Putamen (tissue), 1 donor: ENCODE measurements at places on chromosomes 7 and 10.

- no peak for DNase-seq
Measured at GRCh38 chr7:27868131-27868550, 128.2 kb downstream of the TAX1BP1 start.

DNA sequence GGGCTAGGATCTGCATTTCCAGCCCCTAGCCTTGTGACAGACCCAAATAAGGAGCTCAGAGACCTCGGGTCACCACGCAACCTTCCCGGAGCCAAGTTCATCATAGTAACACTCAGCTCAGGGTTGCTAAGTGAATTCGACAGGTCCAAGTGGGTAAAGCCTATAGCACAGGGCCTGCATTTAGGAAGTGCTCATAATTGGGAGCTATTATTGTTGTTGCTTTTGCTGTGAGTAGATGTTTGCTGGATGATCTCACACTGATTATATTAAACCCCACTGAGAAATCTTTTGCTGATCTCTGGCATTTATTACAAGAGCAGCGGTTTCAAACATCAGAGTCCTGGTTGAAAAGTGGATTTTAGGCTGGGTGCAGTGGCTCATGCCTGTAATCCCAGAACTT, 20.3 kb upstream of the SAR1A start:
- no peak for DNase-seq

DNA sequence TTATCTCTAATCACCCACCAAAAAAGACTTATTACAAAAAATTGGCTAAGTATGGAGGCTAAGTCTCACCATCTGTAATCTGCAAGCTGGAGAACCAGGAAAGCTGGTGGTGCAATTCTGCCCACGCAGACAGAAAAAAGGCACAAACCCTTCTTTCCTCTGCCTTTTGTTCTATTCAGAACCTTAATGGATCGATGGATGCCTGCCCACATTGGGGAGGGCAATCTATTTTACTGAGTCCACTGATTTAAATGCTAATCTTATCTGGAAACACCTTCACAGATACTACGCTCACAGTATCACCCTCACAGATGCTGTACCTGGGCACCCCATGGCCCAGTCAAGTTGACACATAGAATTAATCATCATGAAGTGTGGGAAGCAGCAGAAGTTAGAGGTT, 10.2 kb downstream of the IGFBP3 start:
- DNase-seq: no peak

DNA sequence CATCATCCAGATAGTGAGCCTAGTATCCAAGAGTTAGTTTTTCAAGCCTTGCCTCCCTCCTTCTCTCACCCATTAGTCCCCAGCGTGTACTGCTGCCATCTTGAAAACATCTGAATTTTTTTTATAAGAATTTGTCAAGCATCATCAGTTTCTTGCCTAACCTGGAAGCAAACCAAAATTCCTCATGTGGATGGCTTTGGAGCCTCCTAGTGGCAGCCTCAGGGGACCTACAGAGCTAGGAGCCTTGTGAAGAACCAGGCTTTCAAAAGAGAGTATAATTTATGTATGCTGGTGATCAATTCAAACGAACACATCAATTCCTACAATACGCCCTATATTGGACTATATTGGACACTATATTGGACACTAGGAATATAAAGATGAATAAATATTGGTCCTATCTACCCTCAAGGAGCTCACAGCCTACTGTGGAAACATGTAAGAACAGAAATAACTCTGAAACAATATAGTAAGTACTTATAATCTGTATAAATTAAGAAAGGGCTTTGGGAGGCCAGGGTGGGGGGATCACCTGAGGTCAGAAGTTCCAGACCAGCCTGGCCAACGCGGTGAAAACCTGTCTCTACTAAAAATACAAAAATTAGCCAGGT, 63.4 kb downstream of the HPSE2 start:
- DNase-seq: peak; percentile 28

GRCh38 chr7:113179313-113179712, 61.0 kb upstream of the SMIM30 start:
- DNase-seq: no peak

- DNase-seq: no peak
Measured at GRCh38 chr7:122312789-122313188, 8.2 kb upstream of the FEZF1 start.

GRCh38 chr7:786472-787255, 45.6 kb upstream of the SUN1 start:
- DNase-seq: peak; percentile 22

- no peak for DNase-seq
Measured at GRCh38 chr7:150415161-150416153, 35.0 kb upstream of the GIMAP8 start.

- no peak for DNase-seq
Measured at GRCh38 chr10:59361663-59362143, 646 bp downstream of the FAM13C start.

GRCh38 chr7:72176875-72177274, 235.3 kb downstream of the CALN1 start:
- DNase-seq: no peak

GRCh38 chr7:80517282-80517747, 5.5 kb upstream of the GNAT3 start:
- no peak for DNase-seq

GRCh38 chr7:155586843-155587440, 40.6 kb upstream of the CNPY1 start:
- DNase-seq: no peak

GRCh38 chr7:156017916-156018700, 205.8 kb upstream of the SHH start:
- no peak for DNase-seq

DNA sequence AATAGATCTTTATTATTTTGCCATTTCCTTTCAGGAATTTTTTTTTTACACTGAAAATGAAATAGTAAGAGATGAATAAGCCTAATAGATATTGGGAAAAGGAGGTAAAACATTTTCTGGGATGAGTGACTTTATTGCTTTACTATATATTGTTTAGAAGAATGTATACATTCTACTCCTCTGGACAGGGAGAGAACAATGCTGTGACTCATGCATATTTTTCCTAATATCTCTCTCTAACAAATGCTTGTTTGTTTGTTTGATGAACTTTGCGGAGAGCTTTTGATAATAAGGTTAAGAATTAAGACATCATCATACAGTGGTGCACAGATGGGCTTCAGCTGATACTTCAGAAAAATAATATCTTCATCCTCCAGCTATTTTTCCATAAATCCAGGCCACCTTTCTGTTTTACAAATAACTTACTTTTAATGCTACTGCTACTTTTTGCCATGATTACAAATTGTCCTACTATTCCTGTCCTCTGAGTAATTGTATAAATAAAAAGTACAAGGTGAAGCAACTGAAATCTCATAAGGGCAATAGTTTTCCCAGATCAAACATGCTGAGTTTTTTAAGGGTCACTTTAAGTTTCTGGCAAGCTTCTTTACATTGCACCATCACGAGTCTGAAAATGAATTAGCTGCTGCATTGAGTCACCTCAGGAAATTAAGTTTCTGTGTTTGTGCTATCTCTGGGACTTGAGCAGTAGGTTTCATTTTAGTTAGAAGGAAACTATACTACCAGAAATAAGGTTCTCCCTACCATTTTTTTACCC, 207.3 kb upstream of the POT1 start:
- no peak for DNase-seq

GRCh38 chr10:101814466-101815071, 3.7 kb downstream of the OGA start:
- DNase-seq: no peak

DNA sequence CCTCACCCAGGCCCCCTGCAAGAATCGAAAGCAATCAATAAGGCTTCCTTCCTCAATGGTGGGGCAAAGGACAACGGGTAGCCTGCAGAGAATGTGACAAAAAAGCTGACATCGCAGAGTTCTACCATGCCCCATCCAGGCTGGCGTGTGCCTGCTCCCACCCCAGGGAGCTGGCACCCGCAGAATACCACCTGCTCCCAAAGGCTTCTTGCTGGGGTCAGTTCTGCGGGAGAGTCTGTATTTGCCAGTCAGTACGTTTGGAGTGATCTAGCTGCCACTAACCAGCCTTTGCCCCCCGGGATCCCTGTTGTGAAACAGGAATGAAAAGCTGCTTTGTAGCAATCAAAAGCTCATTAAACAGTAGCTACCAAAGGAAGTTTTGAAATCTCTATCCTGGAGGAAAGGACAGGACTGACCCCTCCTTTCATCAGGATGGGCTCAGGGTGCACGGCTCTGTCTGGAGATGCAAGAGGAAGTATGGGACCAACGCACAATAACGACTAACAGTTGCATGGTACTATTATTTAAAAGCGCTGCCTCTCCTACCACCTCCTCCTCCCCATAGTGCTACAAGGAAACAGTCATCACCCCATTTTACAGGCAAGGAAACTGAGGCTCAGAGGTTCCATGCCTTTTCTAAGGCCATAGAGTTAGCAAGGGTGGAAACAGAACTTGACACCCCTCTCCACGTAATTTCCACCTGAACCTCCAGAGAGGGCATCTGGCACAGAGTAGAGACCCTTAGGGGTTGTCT, 67.0 kb downstream of the FGFR2 start:
- no peak for DNase-seq

GRCh38 chr10:59791601-59792000, 38.3 kb upstream of the MRLN start:
- no peak for DNase-seq

DNA sequence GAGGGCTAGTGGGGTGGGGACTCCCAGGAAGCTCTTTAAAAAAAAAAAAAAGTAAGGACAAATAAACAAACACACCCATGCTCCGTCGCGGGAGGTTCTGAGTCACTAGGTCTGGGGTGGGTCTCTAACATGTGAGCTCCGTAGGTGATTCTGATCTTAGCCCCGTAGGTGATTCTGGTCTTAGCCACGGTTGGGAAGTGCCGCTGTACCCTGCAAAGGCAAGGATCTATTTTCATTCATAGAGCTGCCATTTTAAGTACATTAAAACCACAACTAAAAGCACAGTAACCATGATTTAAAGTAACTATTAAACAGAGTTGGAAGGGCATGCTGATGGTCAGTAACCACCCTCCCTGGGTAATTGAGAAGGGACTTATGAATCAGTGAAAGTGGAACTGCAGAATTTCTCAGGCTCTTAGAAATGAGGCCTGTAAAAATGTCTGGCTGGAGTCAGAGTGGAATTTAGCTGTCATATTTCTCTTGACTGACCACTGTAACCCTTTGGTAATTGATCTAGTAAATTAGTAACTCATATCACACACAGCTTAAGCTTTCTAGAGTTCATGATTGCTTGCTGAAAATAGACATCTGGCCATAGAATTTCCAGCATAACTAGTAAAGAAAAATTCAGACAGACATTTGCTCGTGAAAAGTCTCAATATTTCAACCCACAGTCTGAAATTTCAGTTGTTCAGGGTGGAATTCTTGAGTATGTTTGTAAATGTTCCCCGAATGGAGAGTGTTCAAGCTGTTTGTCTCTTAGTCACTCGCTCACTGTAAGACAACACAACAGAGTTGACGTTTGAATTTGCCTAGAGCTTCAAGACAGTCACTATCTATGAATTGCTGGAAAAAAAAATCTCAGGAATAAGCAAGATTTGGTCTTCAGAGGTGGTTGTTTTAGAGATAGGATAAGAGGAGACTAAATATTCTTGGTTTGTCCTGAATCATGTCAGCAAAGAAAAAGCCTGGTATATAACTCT, 34.2 kb upstream of the TCF7L2 start:
- no peak for DNase-seq

DNA sequence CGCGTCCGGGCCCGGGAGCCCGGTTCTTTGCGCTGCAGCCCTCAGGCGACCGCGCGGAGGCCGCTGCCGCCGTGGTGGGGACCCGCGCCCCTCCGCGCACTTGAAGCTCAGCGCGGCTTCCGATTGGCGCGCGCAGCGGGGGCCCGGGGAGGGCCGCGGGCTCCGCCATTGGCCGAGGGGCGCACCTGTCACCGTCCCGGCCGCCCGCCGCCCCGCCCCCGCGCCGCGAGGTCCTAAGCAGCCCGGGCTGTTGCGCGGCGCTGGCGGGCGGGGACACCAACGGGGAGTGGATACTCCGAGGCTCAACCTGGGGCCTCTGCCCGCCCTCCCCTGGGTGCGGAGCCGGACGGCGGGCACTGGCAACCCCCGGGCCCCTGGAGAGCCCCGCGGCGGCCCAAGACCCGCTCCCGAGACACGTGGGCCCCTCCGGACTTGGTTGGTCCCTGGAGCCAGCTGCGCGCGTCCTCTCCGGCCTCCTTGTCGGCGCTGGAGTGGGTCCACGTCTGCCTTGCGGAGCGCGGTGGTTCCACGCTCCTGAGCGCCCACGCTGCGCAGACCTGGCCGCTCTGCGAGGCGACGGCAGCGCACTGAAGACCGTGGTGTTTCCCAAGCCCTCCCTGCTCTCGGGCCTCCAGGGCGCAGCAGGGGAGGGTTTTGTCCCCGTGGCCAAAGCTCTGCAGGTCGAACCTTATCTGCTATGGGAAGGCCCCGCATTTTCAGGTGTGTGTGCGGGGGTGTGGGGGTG, at the start of gene MNX1:
Gene MNX1, minus strand, starts transcription at position 76 of the 745 bp plus-strand sequence. CDS start 313 bp downstream, outside the sequence.
- no peak for DNase-seq

- DNase-seq: no peak
Measured at GRCh38 chr7:14892961-14893360, 9.6 kb downstream of the DGKB start.

DNA sequence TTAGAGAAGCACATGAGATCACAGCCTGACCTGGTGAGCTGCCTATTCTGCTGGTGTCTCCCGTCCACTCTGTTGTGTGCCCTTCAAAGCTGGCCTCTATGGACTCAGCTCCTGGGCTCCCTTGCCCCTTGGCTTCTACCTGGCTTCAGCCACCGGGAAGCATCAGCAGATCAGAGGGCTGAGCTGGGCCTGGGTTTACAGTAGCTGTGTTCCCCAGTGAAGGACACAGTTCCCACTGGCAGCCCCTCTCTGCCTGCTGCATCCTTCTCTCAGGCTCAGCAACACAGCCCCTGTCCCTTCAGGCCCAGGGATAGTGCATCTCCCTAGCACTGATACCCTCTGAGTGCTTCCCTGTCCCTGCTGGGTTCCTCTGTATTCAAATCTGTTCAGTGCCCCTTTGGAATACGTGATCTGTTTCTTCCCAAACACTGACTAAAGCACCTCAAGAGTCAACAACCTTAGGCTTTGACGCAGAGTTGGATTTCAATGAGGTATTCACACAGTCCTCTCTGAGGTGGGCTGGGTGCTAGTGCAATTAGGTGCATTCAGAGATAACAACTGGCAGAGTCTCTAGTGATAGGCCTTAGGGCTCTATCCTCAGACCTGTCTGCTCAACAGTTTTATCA, 109.8 kb downstream of the GRID1 start:
- DNase-seq: no peak

GRCh38 chr7:98641646-98642500, 24.8 kb downstream of the NPTX2 start:
- no peak for DNase-seq

GRCh38 chr10:131930586-131931330, 29.9 kb downstream of the PPP2R2D start:
- DNase-seq: no peak

GRCh38 chr7:128148676-128149075, 92.4 kb upstream of the LEP start:
- no peak for DNase-seq

DNA sequence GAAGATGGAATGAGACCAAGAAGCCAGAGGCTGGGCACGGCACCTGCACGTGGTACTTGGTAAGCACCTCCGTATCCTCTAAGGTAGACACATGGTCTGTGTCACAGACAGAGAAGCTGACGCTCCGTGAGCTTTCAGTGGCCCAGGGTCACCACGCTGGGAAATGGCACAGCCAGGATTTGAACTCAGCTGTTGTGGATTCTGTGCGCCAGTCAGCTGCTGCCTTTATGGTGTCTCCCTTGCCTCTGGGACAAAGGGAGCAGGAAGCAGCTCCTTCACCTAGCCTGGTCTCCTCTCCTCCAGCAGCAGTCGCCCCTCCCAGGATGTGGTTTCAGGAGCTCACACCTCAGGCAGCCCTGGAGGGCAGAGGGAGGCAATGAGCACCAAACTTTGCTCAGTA, 110.8 kb downstream of the ARHGAP22 start:
- no peak for DNase-seq
